Fibroblast of pulmonary artery (primary cell): ENCODE measurements at places on chromosomes 12 and 14.

- no peak for DNase-seq
Measured at GRCh38 chr12:124088217-124088907, 115.3 kb downstream of the ZNF664 start.

GRCh38 chr12:72346363-72346944, 74.3 kb downstream of the TRHDE start:
- peak; percentile 81 for DNase-seq

- no peak for DNase-seq
Measured at GRCh38 chr12:51694146-51694545, 103.1 kb downstream of the SCN8A start.

DNA sequence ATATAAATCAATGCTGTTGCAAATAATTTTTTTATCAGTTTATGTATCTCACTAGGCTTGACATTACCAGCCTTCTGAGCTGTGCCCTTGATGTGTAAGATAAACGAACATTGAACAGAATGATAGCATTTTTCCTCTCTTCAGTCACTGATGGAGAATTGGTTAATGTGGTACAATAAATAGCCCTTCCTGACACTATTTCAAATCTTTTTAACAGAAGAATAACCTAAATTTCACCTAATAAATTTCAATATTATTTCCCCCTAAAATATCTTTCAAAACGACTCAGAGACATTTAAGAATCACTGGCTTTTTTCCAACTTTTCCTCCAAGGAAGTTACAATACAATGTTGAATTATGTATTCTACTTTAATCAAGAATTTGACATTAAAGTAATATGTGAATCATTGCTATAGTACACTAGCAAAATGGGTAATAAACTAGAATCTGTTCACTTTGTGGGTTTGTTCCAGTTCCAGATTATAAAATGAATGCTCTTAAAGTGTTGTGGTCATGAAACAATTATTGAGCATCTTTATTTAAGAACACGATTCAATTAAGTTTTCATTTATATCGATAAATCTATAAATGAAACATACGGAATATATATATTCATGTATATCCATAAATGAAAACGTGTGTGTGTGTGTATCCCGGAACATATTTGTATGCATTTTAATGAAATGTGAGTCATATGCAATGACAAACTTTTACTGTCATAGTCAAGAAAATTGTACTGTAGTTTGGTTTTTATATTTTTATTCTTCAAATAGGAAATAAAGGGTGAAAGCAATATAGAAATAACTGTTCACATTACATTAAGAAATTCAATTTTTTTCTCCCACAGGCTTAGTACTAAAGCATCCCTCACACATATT, 2.5 kb upstream of the ATP2B1 start:
- DNase-seq: no peak

- peak; percentile 82 for DNase-seq
Measured at GRCh38 chr12:53096089-53096741, 1.3 kb upstream of the IGFBP6 start.

DNA sequence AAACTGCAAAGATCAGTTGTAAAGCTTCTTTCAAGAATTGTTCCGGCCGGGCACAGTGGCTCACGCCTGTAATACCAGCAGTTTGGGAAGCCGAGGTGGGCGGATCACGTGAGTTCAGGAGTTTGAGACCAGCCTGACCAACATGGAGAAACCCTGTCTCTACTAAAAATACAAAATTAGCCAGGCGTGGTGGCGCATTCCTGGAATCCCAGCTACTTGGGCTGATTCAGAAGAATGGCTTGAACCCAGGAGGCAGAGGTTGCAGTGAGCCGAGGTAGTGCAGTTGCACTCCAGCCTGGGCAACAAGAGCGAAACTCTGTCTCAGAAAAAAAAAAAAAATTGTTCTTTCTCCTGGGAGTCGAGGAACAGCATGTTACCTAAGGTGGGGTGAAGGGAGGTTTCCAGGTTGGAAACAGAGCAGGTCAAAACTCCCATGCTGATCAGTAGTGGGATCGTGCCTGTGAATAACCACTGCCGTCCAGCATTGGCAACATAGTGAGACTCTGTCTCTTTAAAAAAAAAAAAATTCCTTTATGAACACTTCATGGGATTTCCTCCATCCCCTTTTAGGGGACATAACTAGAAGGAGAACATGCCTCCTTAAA, 13.9 kb downstream of the FBXO34 start:
- DNase-seq: no peak

DNA sequence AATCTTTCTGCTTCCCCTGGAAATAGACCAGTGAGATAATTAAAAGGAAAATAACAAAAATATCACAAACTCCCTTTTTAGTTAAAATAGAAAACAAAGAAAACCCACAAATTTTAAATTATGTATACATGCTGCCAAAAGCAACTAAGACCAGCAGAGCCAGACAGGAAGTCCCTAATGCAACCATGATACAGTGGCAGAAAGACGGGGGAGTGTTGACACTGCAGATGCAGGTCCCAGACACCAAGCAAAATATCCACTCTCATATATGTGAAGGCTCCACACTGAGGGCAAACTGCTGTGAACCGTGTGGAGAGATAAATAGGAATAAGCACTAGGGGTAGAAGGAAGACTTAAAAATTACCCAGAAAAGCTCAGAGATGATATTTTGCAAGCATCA, 401.0 kb downstream of the BTG1 start:
- DNase-seq: no peak

DNA sequence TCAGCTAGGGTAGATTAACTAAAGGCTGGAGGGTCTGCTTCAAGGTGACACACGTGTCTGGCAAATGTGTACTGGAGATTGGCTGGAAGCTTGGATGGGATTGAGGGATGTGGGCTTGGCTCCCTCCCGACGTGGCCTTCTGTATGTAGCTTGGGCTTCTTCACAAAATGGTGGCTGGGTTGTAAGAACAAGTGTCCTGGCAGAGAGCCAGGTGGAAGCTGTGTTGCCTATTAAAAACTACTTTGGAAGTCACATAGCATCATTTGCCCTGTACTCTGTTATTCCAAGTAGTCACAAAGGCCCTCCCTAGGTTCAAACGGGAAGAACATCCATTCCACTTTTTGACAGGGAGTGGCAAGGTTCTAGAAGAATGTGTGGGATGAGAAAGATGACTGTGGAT, 174.1 kb upstream of the PRICKLE1 start:
- no peak for DNase-seq
